T-cell (primary cell): ENCODE measurements at places on chromosomes 1 and 21. TPM values are rescaled to one million over a fixed set of nuclear protein-coding genes. Genes with fewer than 3 reads are reported as not detected.

GBP4 gene
- 61.3 TPM for total RNA-seq

LIX1L gene
- total RNA-seq, result 64.2 TPM

MAP3K21 gene
- 1.0 TPM for total RNA-seq

- H3K4me1 ChIP-seq, result no peaks in the 10 kb centered on the region
- H3K36me3 ChIP-seq, result no peaks in the 10 kb centered on the region
- no peaks in the 10 kb centered on the region for H3K27me3 ChIP-seq
- DNase-seq, result no peak
These were observed 660 bp upstream of the RD3 start for GRCh38 chr1:211492511-211493132.

DNA sequence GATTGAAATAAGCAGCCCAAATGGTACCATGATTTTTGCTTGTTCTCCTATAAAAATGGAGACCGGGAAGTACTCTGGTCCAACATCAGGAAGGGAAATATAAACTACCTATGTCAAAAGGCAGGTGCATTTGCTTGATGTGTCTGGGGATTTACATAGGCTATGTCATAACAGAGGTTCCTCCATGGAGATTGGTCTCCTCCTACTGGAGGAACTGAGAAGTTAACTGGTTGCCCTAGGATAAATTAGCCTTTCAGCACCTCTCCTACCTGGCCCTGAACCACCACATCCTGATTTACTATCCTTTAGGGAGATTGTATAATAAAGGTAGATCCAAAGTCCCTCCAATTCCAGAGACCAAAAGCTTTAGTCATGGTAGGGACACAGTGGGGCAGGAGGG, 1109.3 kb upstream of the B3GALT2 start:
- no peak overlapping the region for H3K27ac ChIP-seq
- peak; percentile 22 for DNase-seq
- no peak overlapping the region for H3K4me3 ChIP-seq
- no peaks in the 10 kb centered on the region for H3K27me3 ChIP-seq
- H3K36me3 ChIP-seq, result no peaks in the 10 kb centered on the region

DNA sequence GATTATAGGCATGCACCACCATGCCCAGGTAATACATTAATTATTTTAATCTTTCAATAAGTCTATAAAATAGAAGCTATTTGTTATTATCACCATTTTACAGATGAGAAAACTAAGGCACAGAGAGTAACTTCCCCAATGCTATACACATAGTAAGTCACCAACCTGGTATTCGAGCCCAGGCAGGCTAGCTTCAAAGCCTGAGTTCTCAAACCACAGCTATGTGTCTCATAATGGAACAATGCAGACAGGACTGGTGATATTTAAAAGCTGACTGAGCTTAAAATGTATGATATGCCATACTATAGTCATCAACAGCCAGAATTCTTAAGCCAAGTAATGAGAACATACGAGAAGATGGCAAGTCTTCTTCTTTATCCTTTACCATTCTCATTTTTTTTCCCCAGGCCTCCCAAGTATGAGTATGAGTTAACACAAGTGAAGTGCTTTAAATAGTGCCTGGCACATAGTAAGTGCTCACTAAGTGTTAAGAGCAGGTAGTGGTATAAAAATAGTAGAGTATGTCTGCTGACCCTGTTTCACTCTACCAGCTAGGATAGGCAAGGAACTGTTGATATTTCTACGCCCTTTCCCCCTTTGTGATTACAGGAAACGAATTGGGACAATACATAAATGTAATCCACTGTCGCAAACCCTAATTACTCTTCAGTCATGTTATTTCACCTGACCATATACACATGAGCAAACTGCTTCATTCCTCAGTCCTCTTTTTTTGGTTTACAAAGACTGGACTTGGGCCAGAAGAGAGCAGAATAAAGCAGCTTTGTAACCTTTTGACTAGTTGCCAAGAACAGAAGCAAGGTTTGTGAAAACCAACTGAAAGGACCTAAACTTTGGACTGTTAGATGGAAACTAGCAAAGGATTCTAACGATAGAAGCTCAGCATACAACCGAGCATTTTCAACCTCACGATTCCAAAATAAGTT, 9.5 kb downstream of the EYA3 start:
- H3K4me3 ChIP-seq, result no peak overlapping the region
- no peak overlapping the region for H3K27ac ChIP-seq
- H3K4me1 ChIP-seq, result no peaks in the 10 kb centered on the region
- no peak for DNase-seq
- no peaks in the 10 kb centered on the region for H3K36me3 ChIP-seq

DNA sequence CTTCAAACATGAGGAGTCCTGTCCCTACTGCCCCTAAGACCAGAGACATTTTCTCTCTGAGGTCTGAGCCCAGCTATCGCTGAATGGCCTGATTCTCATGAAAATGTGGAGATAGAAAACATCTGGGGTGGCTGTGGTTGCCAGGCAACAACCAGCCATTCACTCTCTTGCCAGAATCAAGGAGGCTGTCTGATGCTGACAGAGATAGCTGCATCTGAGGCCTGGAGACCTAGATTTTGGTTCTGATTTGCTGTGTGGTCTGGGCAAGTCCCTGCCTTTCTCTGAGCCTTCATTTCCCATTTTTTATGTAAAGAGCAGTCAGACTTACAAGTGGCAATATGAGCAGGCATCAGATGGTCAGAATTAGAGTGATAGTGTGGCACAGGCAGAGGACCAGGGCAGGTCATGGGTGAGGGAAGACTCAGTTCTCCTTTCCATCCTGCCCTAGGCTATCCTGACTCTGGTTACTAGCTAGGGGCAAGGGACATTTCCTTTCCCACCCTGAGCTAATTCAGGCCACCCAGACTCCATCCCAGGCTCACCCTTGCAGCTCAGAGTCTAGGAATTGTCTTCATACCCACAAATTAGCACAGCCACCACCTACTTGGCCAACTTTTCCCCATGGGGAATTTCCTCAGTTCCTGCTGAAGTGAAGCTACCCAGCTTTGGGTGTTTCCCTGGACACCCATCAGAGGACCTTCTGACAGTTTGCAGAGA, 20.0 kb upstream of the RNF19B start:
- H3K27me3 ChIP-seq, result no peaks in the 10 kb centered on the region
- H3K27ac ChIP-seq, result peak overlapping the region; percentile 95
- H3K36me3 ChIP-seq, result no peaks in the 10 kb centered on the region
- peaks cover 51% of the 10 kb centered on the region for H3K4me1 ChIP-seq

DNA sequence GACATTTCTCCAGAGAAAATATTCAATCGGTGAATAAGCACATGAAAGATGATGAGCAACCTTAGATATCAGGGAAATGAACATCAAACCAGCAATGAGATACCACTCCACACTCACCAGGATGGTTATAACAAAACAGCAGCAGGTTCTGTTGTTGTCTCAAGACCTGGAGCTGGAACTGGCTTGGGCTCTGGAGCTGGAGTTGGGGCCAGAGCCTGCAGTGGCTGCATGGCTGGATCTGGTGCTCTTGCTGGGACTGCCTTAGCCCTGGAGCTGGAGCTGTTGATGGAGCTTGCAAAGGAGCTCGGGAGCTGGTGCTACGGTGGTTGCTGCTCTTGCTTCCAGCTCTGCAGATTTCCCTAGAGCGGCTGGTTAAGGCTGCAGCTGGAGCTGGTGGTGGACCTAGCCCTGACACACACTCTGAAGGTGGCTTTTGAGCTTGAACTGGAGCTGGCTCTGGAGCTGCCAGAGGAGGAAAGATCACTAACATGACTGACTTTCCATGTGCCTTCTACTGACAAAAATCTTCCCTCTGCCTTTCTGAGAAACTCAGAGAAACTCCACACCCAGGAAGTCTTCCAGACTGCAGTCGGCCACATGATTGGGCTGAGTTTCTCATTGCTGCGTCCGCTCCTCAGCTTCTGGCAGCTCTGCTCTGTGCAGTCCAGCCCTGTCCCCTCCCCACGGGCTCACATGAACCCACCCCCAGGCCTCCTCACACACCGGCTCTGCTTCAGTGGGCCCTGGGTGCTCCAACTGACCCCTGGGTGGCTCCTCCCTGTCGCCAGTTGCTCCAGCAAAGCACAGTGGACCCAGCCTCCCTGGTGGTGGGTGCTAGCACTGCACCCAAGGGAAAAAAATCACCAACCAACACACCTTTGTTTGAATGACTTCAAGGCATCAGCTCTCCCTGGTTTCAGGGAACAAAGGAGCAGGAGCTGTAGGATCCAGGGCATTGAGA, 139.1 kb upstream of the FMN2 start:
- no peak overlapping the region for H3K4me3 ChIP-seq
- H3K4me1 ChIP-seq, result no peaks in the 10 kb centered on the region
- DNase-seq, result no peak
